ENCODE measurements at places on chromosomes 5 and 9.
A peak's percentile ranks its signal among the peaks of the same experiment; 100 is the strongest.

DNA sequence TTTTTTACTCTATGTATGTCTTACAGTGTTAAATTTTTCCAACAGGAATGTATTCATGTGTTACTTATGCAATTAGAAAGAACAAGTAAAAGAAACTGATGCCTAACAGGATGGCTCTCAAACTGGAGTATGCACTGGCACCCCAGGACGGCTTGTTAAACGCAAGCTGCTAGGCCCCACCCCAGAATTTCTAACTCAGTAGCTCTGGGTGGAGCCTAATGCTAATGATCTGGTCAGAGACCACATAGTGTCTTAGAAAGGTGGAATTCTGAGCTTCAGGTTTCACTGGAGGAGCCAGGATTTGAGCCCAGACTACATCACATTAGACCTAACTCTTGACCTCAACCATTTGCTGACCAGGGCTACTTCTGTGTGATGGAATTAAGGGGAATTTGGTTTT, 34.4 kb downstream of the SHC3 start:
- DNase-seq = no peak

GRCh38 chr9:136328011-136328621, 777 bp downstream of the GPSM1 start:
- no peak for DNase-seq

DNA sequence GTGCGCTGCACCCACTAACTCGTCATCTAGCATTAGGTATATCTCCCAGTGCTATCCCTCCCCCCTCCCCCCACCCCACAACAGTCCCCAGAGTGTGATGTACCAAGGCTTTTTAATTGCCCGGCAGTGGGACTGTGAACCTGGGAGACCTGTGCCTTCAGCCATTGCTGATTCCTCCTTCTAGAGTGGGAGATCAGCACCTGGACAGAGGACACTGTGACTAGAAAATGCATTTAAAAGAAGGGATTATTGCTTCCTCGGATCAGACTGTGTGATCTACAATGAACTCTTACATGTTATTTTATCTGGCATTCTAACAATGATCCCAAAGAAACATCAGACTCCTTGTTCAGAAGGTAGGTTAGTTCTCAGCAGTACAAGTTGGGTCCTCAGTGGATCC, 25.9 kb downstream of the CTSL start:
- no peak for DNase-seq

GRCh38 chr5:4876804-4877203, 263.3 kb upstream of the ADAMTS16 start:
- no peak for DNase-seq

GRCh38 chr5:96432216-96433065, 607 bp downstream of the PCSK1 start:
- peak; percentile 28 for DNase-seq
